Renal cortical epithelial cell (primary cell): ENCODE measurements at places on chromosomes 1 and 21. TPM values are rescaled to one million over a fixed set of nuclear protein-coding genes. Genes with fewer than 3 reads are reported as not detected.
A peak's percentile ranks its signal among the peaks of the same experiment; 100 is the strongest.

Gene SLC1A7
- not detected in 2 replicates for total RNA-seq

Gene XCL1
- total RNA-seq = not detected in 2 replicates

GRCh38 chr1:171716616-171717015, 25.2 kb downstream of the VAMP4 start:
- DNase-seq = peak; percentile 57

GRCh38 chr1:18667333-18667732, 36.7 kb downstream of the PAX7 start:
- DNase-seq = no peak

DNA sequence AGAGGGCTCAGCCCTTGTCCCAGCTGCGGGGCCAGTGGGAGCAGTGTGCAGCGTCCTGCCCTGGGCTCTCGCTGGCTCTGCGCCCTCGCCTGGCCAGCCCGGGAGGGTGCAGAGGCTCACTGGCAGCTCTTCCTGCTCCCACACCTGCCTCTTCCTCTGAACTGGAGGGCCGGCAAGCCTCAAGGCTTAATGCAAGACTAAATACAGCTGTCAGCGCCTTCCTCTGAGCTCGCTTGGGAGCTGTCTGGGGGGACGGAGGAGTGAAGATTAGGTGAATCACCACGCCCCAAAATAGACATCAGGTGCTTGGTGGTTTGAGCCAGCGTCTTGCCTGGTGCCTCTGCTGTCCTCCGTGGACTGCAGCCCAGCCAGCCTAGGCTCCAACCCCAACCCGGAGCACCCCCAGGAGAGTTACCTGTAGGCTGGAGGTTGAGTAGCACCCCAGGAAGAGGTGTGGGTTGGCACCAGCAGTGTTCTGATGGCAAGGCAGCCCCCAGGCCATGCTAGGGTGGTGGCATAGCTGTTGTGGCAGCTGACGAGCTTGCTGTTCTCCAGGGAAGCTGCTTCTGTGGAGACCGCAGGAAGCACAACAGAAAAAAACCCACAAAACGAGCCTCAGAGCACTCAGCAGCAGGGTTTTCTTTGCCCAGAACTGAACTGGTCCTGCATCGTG, 36.9 kb downstream of the UMODL1 start:
- peak; percentile 9 for DNase-seq

GRCh38 chr1:60169206-60169605, 95.6 kb upstream of the C1orf87 start:
- DNase-seq = no peak

Gene RAVER2
- 4.5 and 7.1 TPM in 2 replicates for total RNA-seq

DNA sequence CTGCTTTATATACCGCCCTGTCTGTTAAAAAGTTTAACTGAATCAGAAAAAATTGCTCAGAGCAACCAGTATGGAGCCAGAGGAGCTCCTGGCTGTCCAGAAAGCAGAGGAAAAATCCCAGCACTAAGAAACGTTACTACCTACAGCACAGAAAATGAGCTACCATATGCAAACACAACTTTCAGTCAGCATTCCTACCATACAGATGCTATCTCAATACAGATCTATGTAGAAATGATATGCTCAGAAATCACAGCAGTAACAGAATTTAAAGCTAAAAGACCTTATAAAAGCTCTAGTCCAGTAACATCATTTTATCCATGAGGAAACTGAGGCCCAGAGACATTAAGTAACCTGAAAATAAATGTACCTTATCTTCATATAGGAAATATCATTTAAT, 38.7 kb downstream of the PCNX2 start:
- no peak for DNase-seq

Gene NECTIN4
- total RNA-seq = 0.75 and 25.0 TPM in 2 replicates

- DNase-seq = peak; percentile 66
Measured at GRCh38 chr1:33348194-33348593, 27.3 kb upstream of the A3GALT2 start.

DNA sequence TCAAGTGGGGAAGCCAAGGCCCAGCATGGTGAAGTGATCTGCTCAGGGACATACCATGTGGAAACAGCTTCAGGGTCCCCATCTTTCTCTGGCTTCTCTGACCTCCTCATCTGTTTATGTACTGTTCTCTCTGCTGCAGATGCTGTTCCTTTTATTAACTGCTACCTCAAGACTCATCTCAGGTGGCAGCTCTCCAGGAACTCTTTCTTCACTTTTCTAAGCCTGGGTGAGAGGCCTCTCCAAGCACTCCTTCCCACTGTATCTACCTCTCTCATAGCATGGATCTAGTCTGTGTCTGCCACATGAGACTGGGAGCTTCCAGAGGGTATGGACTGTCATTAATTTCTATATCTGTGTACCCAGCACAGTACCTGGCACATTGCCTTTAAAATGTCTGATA, 73.4 kb upstream of the PPM1J start:
- DNase-seq = no peak

Gene OR2L8
- total RNA-seq = 0.25 TPM in 1 of 2 replicates, not detected in the other

DNA sequence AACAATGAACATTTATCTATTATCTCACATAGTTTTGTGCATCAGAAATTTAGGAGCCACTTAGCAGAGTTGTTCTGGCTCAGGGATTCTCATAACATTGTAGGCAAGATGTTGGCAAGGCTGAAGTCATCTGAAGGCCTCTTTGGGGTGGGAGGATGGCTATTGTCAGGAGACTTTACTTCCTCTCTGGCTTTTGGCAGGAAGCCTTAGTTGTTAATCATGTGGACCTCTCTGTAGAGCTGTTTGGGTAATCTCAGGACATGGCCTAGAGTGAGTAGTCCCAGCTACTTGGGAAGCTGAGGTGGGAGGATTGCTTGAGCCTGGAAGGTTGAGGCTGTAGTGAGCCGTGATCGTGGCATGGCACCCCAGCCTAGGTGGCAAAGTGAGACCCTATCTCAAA, 40.2 kb downstream of the RASAL2 start:
- DNase-seq = peak; percentile 88

GRCh38 chr1:28744184-28744583, 7.4 kb downstream of the YTHDF2 start:
- no peak for DNase-seq

Gene CELA2B
- not detected in 2 replicates for total RNA-seq

DNA sequence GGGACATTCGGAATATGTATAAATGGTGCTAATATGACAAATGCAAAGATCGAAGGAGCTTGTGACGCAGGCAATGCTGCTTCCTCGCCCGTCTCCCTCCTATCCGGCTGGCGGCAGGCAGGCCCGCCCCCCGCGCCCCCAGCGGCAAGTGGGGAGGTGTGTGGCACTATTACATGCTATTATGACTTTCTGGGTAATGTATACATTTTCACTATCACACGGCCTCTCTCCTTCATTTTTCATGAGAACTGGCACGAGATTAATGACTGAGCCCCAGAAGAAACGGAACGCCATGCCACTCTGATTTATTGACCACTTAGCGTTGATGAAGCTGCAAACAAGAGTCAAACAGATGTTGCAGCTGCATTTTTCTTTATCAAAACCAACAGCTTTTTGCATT, 138.9 kb upstream of the VAMP3 start:
- DNase-seq = no peak

Gene ANKRD65
- 0.10 and 0.17 TPM in 2 replicates for total RNA-seq

DNA sequence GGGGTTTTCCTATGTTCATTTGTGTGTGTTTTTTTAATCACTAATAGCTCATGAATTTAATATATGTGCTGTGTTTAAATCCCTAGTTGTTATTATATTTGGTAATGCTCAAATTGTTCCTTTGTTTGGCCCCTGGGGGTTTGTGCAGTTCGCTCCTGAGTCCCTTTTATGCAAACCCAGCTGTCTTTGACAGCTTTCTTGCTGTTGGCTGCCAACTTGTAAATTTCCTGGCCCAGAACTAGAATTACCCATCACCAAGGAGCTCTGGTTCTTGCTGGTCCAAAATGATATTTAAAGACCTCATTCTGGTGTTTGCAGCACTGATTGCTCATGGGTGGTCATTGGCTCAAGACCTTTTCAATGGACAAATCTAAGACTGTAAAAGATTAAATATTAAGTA, 39.6 kb upstream of the PGBD5 start:
- DNase-seq = no peak

GRCh38 chr1:58893257-58893869, 109.5 kb upstream of the JUN start:
- no peak for DNase-seq

GRCh38 chr1:107609808-107610207, 355.2 kb downstream of the VAV3 start:
- DNase-seq = peak; percentile 91

DNA sequence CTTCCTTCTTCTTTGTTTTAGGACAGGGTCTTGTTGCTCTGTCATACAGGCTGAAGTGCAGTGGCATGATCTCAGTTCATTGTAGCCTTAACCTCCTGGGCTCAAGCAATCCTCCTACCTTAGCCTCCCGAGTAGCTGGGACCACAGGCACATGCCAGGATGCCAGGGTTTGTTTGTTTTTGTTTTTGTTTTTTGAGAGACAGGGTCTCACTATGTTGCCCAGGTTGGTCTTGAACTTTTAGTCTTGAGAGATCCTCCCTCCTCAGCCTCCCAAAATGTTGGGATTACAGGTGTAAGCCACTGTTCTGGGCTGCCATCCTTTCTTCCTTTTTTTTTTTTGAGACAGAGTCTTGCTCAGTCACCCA, 56.5 kb upstream of the SLC45A1 start:
- no peak for DNase-seq

GRCh38 chr1:38891753-38892152, 10.4 kb upstream of the GJA9 start:
- peak; percentile 46 for DNase-seq

DNA sequence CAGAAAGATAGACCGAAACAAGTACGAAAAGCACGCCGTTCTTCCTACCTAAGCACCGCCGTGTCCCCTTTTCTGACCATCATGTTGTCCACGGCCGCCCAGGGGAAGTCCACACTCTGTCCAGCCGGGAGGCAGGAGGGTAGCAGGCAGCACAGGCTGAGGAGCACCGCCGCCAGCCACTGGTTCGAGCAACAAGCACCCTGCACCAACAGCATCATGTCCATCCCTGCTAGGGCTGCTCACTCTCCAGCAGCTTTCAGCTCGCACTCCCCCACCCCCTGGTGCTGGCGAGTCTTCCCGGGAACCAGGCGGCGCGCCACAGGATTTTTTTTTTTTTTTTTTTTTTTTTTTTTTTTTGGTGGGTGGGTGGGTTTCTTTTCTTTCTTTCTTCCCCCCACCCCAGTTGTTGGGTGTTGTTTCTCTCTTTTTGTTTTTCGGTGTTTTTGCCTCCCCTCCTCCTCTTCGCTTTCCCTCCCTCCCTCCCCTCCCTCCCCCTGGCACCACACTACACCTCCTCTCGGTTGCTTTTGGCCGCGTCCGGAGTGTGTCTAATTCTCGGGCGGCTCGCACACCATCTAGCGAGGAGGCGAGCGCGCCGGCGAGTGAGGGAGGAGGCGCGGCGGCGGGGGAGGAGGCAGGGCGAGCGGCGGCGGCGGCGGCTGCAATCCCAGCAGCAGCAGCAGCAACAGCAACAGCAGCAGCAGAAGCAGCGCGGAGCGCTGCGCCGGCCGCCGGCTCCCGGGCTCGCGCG, at the start of gene NEGR1:
Gene NEGR1, minus strand, starts transcription at position 269 of the 751 bp plus-strand sequence.
- peak; percentile 66 for DNase-seq

Gene MSH4
- 0.17 and 0.75 TPM in 2 replicates for total RNA-seq

- no peak for DNase-seq
Measured at GRCh38 chr1:229019663-229020271, 251.1 kb upstream of the RAB4A start.

DNA sequence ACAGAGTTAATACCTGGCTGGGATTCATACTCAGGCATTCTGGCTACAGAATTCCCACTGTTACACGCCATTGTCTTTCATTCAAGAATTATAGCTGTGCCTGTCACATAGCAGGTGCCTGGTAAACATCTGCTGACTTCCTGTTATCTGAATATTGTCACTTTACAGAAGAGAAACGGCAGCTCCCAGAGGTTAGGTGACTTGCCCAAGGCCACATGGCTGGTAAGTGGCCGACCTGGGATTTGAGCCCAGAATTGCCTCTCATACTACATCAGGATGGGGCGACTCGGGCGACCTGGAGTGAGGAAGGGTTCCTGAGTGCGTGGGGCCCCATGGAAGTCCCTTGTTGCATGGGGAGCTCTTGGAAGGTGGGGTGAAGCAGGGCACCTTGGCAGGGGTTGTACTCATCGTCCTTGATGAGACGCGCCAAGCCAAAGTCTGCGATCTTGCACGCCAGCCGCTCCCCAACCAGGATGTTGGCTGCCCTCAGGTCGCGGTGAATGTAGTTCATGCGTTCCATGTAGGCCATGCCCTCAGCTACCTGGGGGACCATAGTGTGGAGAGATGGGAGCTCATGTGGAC, 10.2 kb upstream of the AHDC1 start:
- DNase-seq = no peak

- DNase-seq = peak; percentile 76
Measured at GRCh38 chr1:159900086-159900680, at the start of gene CFAP45. Gene CFAP45 (minus strand): TSS chr1:159900165. CDS start chr1:159900098, 67 bp downstream.

DNA sequence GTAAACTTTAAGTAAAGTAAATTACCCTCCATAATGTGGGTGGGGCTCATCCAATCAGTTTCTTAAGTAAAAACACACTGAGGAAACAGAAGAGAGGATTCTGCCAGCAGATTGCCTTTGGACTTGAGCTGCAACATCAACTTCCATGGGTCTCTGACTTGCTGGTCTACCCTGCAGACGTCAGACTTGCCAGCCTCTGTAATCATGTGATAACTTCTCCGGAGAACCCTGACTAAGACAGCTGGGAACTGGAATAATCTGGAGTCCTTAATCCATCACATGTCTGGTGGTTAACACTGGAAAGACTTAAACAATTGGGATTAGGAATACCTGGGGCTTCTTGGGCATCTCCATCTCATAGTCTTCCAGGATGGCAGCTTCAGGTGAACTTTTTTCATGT, 13.2 kb upstream of the CEP350 start:
- DNase-seq = peak; percentile 13

DNA sequence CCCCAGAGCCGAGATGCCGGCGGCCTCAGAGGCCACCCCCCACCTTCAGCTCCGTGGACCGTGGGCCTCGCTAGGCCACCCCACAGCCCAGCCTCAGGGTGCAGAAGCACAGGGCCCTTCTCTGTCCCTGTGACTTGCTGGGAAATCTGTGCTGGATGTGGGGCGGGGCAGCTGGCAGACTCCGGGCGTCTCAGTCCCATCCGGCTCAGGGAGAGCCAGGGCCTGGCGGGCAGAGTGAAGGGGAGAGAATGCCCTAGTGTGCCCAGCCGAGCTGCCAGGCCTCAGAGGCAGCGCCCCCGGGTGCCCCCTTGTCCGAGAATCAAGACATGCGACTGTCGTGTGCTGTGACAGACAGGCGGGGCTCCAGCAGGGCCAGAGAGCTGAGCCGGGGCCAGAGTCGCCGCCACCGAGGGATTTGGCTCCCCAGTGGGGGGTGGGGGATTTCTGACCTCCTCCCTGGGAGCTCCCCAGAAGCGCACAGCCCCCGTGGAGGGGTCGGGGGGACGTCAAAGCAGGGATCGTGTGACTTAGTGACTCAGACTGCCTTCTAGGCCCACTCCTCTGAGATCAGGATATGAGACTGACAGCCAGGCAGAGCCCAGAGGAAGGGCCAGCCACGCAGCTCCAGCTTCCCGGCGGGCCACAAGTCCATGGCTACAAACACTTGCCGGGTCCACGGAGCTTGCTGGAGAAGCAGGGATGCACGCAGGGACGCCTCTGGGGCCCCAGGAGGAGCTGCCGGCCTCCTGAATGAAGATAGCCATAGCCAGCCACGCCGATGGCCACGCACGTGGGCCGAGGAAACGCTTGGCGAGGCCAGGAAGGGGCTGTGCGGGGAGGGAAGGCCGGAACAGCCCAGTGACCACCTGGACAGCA, 11.9 kb downstream of the COL6A1 start:
- DNase-seq = no peak

Gene ATP6V1G3
- total RNA-seq = not detected in 2 replicates

Gene ELAVL4
- total RNA-seq = not detected in 2 replicates

GRCh38 chr1:143652744-143653428, 318.9 kb downstream of the FAM72C start:
- peak; percentile 37 for DNase-seq

Gene CAMSAP2
- total RNA-seq = 18.9 and 48.3 TPM in 2 replicates

Gene ARTN
- total RNA-seq = 0.40 and 3.0 TPM in 2 replicates
